ENCODE measurements at places on chromosomes 1 and 21.

- no peak for DNase-seq
Measured at GRCh38 chr1:74650561-74650960, 23.0 kb downstream of the ERICH3 start.

DNA sequence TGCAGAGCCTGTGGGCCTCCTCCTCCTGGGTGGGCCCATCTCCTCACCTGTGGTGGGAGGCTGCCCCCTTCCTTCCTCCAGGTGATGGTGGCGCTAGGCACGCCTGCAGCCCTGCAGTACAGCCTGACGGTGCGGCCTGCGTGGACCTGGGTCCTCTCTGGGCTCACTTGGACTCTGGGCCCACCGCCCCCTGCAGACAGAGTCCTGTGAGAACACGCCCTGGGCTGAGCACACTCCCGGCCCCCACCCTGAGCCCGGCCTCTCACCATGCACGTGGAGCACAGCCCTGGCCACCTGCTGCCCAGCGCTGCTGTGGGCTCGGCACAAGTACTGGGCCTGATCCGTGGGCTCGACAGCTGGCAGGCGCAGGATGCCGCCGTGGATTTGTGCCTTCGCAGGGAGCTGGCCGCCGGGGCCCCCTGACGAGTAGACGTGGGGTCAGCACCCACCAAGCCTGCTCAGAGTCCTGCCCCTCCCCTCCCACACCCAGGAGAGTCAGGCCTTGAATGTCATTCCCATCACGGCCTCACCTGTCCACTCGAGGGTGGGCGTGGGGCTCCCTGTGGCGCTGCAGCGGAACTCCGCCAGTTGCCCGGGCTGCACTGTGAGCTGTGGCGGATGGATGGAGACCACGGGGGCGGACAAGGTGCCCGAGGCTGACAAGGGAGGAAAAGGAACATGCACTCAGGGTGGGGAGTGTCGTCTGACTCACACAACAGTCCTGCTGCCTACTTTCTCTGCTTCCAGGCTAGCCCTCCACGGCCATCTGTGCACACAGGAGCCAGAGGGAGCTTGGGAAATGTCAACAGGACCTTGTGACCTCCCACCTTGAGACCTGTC is 43.4 kb downstream of the LDLRAD2 start:
- DNase-seq, result no peak

GRCh38 chr1:115330480-115331013 is 7.5 kb downstream of the NGF start:
- no peak for DNase-seq

DNA sequence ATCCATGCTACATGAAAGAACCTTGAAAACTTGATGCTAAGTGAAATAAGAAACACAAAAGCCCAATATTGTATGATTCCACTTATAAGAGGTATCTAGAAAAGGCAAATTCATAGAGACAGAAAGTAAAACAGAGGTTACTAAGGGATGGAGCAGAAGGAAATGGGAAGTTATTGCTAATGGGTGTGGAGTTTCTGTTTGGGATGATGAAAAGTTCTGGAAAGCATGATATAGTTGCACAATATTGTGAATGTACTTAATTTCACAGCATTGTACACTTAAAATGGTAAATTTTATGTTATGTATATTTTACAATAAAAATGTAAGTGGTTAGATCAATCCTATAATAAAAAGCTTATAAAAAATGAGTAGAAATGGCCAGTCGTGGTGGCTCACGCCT is 1.6 kb upstream of the NECAP2 start:
- DNase-seq, result no peak

GRCh38 chr21:27419153-27419552 is 452.3 kb upstream of the ADAMTS5 start:
- no peak for DNase-seq

GRCh38 chr1:86491171-86491950 is 22.6 kb downstream of the CLCA1 start:
- DNase-seq, result no peak

- DNase-seq, result no peak
Measured at GRCh38 chr1:81409780-81410274, 390.9 kb upstream of the ADGRL2 start.

- DNase-seq, result no peak
Measured at GRCh38 chr1:102032534-102032933, 35.8 kb upstream of the OLFM3 start.

- no peak for DNase-seq
Measured at GRCh38 chr1:41390166-41390565, 28.9 kb downstream of the FOXO6 start.

DNA sequence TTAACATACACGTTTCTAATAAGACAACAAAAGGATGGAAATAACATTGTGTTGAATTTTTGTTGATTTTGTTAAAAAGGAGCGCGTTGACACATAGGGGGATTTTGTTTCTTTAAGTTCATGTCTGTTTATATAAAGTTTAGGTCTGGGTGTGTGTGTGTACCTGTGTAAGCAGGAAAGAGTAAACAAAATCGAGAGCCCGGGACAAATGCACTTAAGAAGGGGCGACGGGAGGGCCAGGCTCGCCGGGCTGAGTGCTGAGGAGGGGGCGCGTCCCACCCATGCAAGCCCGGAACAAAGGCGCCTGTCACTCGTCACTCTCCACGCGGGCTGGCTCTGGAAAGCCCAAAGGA is 28.8 kb upstream of the TRIM17 start:
- no peak for DNase-seq

DNA sequence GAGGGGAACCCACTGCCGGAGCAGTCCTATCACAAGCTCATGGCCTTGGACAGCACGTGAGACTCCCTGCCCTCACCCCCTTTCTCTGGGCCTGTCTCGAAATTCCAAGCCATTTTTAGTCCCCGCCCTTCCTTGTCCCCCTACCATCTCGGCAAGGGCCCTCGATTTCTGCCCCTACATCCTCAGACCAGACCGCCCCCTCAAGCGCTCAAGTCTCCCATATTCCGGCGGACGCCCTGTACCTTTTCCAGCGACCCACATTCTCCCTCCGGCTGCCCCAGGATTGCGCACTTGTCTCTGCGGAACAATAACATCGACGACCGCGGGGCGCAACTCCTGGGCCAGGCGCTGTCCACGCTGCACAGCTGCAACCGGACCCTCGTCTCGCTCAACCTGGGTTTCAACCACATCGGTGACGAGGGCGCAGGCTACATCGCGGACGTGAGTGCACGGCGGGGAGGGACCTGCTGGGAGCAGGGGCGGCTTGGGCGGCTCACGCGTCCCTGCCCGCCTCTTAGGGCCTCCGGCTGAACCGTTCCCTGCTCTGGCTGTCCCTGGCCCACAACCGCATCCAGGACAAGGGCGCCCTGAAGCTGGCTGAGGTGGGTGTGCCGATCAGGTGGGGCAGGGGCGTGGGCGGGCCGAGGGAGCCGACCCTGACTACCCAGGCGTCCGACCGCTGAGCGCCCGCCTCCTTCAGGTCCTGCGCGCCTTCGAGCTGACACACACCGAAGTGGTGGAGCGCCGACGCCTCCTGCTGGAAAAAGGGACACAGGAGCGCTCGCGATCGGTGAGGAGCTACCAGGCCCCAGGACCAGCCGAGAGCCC is 7.0 kb downstream of the LRRC71 start:
- DNase-seq, result peak; percentile 84

GRCh38 chr21:45011911-45012661 is 62.3 kb upstream of the ADARB1 start:
- peak; percentile 98 for DNase-seq

DNA sequence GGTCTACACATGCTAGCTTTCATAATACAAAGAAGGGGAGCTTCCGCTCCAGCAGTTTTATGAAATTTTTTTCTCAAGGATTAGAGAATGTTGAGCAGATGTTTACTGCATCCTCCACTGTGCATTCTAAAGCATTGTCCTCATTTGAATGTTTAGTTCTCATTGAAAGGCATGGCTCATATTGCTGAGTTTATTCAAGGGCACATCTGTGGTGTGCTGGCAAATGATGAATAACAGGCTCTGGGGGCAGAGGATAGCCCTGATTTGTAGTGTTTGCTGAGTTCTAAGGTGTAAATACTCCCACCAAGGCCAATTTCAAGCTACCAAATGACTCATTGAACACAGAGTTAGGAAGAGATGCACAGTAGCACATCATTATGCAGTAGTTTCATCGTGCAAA is 303.2 kb upstream of the FAM78B start:
- no peak for DNase-seq

- no peak for DNase-seq
Measured at GRCh38 chr1:14748977-14749376, 150.5 kb downstream of the KAZN start.

- no peak for DNase-seq
Measured at GRCh38 chr1:76179219-76179698, 104.7 kb downstream of the ST6GALNAC3 start.

GRCh38 chr1:184326278-184326677 is 60.6 kb upstream of the C1orf21 start:
- DNase-seq, result no peak

- peak; percentile 84 for DNase-seq
Measured at GRCh38 chr1:151059109-151060006, at the start of gene CDC42SE1. CDC42SE1 (minus strand) TSS chr1:151059622; CDS start chr1:151055730, 3,892 bp downstream.

DNA sequence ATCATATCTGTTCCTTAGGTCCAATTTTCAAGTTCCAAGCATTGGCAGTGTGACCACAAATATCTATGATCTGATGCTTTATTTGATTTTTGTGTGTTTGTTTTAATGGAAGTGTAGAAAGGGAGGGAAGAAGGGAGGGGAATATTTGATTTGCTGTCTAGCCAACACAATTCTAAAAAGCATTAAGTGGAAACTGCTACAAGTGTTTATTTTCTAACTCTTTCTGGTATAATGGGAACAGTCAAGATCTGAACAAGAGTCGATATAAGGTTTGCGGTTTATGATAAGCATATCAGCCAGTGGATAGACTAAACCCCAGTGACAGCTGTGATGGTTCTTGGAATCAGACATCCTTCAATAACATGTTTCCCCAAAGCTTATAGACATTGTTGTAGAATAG is 267.8 kb upstream of the SNX7 start:
- no peak for DNase-seq

GRCh38 chr1:51515982-51516648 is 3.0 kb downstream of the EPS15 start:
- DNase-seq, result no peak
